Activated CD8-positive, alpha-beta T cell treated with anti-CD3 and anti-CD28 coated beads for 36 hours (primary cell): ENCODE measurements at places on chromosomes 13 and 19.

GRCh38 chr13:43935878-43936277 lies 56.2 kb downstream of the LACC1 start:
- no peak overlapping the region for H3K27ac ChIP-seq
- no peak for DNase-seq
- no peak overlapping the region for H3K4me3 ChIP-seq
- H3K4me1 ChIP-seq: no peaks in the 10 kb centered on the region

GRCh38 chr13:28120317-28120716 lies 18.0 kb upstream of the PAN3 start:
- H3K27me3 ChIP-seq: peaks cover 6% of the 10 kb centered on the region
- no peak overlapping the region for H3K4me3 ChIP-seq
- no peak for DNase-seq
- H3K4me1 ChIP-seq: peaks cover 11% of the 10 kb centered on the region
- no peaks in the 10 kb centered on the region for H3K36me3 ChIP-seq
- H3K27ac ChIP-seq: no peak overlapping the region

- H3K27ac ChIP-seq: no peak overlapping the region
- H3K36me3 ChIP-seq: peaks cover 40% of the 10 kb centered on the region
- H3K4me1 ChIP-seq: no peaks in the 10 kb centered on the region
- H3K4me3 ChIP-seq: no peak overlapping the region
- no peaks in the 10 kb centered on the region for H3K27me3 ChIP-seq
- DNase-seq: no peak
These were observed 91.2 kb upstream of the FBXL3 start for GRCh38 chr13:77118134-77118533.

- no peak for DNase-seq
- H3K27me3 ChIP-seq: peaks cover 2% of the 10 kb centered on the region
- H3K36me3 ChIP-seq: no peaks in the 10 kb centered on the region
- no peak overlapping the region for H3K4me3 ChIP-seq
- no peak overlapping the region for H3K27ac ChIP-seq
- H3K4me1 ChIP-seq: no peaks in the 10 kb centered on the region
These were observed 373.0 kb upstream of the SLITRK1 start for GRCh38 chr13:84255226-84255797.

DNA sequence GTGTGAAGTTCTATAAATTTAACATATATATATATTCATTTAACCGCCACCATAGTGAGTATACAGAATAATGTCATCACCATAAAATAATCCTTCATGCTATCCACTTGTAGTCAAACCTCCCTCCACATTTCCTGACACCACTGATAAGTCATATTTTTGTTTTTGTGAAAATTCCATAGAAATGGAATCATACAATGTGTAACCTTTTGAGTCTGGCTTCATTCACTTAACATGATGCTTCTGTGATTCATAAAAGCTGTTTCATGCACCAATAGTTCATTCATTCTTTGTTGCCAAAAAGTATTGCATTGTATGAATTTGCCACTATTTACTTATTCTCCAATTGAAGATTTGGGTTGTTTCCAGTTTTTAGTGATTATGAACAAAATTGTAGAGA lies 497.5 kb upstream of the PCDH20 start:
- no peak overlapping the region for H3K27ac ChIP-seq
- H3K36me3 ChIP-seq: no peaks in the 10 kb centered on the region
- DNase-seq: no peak
- H3K4me1 ChIP-seq: no peaks in the 10 kb centered on the region
- H3K27me3 ChIP-seq: no peaks in the 10 kb centered on the region
